Left renal pelvis (tissue), 4 donors: ENCODE measurements at places on chromosomes 4 and X. TPM values are rescaled to one million over a fixed set of nuclear protein-coding genes. Genes with fewer than 3 reads are reported as not detected.

GLRA2 gene
- polyA plus RNA-seq, result 0.22 TPM

GRCh38 chr4:121846662-121847061 lies 23.0 kb upstream of the CCNA2 start:
- DNase-seq, result no peak

PPARGC1A gene
- 26.7 TPM for polyA plus RNA-seq

DNA sequence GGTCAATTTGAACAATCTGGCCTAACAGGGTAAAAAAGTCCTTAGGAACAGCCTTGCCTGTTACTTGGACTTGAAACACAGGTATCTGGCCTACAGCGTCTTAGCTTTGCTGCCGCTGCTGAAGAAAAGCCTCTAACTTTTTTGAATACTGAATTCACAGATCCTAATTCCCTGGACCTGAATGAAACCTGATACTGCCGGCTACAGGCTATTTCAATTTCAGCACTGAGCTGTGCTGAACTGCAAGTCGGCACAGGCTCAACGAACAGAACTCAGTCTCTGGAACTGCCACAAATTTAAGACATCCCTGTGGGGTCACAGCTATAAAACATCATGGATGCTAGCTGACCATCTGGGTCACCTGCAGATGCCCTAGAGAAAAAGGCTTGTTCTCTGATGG lies 7.2 kb downstream of the NR0B1 start:
- peak; percentile 19 for DNase-seq

- DNase-seq, result no peak
Observed at GRCh38 chrX:147699061-147699460, 212.7 kb upstream of the FMR1 start.

- peak; percentile 14 for DNase-seq
Observed at GRCh38 chr4:23770011-23770410, 119.8 kb downstream of the PPARGC1A start.
